Stimulated activated CD4-positive, alpha-beta T cell treated with anti-CD3 and anti-CD28 coated beads, Interleukin-1b, Interleukin-23, amount 100 ng/mL, for 1 hour (primary cell): ENCODE measurements at places on chromosomes 2 and 18.

DNA sequence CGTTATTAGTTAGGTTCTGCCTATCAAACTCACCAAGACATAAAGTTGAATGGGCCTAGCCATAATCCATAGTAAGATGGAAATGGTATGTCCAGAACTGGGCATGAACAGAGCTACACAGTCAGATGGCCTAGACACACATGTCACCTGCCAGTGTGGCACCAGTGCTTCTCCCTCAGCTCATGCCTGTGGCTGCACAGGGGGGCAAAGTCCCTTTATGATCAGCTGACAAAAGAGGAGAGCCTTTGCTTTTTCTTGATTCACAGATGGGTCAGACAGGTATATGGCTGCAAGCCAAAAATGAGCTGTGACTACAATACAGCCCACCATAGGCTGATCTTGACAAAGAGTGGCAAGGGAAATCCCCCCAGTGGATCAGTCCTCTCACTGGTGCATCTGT, 28.3 kb upstream of the STARD7 start:
- DNase-seq: no peak

GRCh38 chr2:204885747-204886146, 340.5 kb downstream of the PARD3B start:
- DNase-seq: no peak

DNA sequence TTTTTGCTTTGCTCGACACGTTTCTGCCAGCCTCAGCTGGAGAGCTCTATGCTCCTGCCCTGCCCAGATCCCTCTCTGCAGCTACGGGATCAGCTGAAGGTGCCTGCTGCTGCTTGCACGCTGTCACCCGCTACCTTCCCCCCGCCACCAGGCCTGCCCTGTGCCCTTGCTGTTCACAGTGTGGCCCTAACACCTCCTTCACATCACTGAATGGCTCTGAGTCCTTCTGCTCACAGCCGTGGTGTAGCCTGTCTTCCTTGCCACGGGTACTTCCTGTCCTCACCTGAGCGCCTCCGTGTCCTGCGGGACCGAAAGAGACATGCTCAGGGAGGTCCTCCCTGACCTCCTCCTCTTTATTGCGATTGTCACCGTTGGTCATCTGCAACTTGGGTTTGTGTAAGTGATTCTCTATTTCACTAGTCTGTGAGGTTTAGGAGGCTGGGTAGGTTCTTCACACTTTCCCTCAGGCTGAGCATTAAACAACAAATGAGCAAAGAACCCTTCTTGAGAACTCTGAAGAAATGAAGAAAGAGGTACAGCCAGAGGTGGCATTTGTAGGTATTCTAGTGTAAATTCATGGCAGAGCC, 127.5 kb downstream of the NCK2 start:
- no peak for DNase-seq

DNA sequence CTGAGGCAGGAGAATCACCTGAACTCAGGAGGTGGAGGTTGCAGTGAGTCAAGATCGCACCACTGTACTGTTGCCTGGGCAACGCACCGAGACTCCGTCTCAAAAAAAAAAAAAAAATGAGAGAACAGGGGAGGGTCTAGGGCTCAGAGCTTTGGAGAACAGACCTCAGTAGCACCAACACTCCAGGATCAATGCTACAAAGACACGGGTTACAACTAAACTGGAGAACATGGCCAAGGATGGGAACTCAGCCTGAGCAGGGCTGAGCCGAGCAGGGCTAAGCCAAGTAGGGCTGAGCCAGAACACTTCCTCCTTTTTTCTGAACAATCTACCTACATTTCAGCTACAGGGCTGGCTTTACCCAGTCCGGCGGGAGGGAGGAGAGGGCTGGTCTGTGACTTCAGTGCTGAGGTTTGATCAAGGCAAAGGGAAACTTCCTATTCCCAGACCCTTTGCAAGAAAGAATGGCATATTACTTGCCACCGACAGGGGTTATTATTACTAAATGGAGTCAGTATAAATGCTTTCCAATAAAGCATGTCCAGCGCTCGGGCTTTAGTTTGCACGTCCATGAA, 2.9 kb upstream of the CASP8 start:
- DNase-seq: no peak

DNA sequence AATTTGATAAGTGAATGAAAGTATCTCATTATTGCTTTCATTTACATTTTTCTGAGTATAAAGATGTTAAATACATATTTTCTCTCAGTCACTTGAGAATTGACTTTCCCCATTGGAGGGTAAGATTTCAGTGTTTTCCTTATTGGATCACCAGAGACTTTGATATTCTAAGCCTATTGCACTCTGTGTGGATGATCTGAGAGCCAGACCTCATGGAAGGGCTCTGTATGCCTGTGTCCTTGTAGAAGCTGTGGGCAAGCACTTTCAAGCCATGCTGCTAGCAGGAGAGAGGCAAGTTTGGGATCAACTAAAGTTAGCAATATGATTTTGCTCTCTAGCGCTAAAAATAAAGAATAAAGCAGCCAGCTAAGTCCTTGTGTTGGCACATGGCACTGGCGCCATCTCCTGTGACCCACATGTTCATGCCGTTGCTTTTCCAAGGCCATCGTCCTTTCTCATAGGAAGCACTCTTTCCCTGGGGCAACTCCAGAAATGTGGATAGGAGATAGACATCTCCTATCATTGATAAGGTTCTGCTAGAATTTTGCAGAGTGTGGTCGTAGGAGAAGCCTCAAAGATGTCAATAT, 72.6 kb downstream of the AOX1 start:
- no peak for DNase-seq

DNA sequence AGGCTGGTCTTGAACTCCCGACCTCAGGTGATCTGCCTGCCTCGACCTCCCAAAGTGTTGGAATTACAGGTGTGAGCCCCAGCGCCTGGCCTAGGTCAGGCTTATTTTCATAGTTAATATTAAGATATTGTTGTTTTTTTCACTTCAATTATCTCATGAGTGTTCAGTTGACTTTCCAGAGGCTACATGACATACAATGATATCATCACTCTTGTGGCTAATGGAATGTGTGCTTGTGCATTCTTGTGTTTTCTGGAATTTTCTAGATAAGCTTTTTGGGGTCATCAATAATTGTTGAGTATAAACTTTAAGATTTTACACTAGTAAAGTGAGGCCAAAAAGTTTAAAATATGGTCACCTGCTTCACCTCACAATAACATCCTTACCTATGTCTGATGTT, 180.9 kb downstream of the FIGN start:
- DNase-seq: no peak

- no peak for DNase-seq
Observed at GRCh38 chr2:151552287-151552686, 142.6 kb downstream of the RIF1 start.

- no peak for DNase-seq
Observed at GRCh38 chr2:113277474-113278072, 1.1 kb downstream of the PAX8 start.

DNA sequence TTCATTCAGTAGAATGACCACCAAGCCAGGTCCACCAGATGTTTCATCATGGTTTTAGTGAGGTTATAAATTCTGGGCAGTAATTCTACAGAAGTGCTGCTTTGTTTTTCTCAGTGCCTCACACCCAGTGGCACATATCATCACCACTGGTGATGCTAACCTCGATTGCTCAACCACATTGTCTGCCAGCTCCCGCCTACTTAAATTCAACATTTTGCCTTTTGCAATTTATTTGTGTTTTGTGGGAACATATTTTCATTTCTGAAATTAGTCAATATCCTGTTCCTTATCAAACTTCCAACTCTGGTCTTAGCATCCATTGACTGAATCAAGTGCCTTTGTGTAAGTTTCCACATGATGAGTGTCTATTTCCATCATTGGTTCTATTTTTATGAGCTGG, 62.3 kb upstream of the TMEM178A start:
- DNase-seq: no peak
